Heart left ventricle (tissue), 16 donors: ENCODE measurements at places on chromosomes 6 and 20. TPM values are rescaled to one million over a fixed set of nuclear protein-coding genes. Genes with fewer than 3 reads are reported as not detected.

- DNase-seq = no peak
Measured at GRCh38 chr6:147071776-147072175, 132.4 kb upstream of the STXBP5 start.

Gene ARG1
- 0.51 TPM for total RNA-seq

GRCh38 chr20:59580146-59580946, 24.0 kb upstream of the PHACTR3 start:
- DNase-seq = no peak

DNA sequence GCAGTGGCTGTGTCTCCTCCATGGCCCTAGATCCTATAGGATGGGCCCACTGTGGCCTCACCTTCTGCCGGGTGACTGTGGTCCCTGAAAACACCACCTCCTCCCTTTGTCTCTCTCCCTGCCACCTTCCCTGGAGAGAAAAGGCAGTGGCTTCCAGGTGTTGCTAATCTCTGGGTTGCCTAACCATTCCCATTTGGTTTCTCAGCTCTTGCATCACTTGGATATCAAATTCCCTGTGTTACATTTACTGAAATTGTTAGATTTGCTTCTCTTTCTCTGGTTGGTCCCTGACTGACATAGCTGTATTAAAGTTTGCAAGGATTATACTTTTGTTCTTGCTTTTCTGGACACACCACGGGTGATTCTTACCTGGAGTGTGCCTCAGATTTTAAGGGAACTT, 9.3 kb upstream of the ZFP64 start:
- DNase-seq = no peak

DNA sequence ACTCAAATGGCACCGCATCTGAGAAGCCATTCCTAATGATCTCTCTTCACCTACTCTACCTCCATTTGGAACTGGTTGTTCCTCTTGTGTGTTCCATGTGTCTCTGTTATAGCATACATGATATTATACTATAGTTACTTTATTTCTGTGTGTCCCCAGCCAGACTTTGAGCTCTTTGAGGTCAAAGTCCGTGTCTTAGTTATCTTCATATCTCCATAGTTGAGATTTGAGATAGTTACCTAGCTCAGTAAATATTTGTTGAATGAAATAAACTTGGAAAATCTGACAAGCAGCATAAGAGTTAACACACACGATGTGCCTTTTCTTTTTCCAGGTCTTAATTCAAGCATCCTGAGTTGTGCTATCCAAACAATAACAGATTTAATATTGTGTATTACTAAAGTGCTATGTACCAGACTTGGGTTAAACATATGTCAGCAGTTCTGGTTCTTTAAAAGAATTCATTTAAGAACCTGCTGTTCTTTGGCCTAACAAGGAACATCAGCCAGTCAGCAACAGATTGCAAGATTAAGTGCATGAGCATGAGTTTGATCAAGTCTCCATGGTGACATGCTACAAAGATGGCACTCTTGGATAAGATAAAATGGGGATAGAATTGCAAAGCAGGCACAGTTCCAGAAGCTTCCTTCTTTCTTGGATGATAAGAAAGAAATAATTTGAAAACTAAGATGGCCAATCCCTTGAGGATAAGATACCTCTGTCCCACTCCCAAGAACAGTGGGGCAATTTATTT, 8.7 kb upstream of the TNFRSF21 start:
- DNase-seq = no peak

GRCh38 chr6:163992701-163993100, 578.2 kb downstream of the QKI start:
- no peak for DNase-seq
